ENCODE measurements at places on chromosomes 11 and 22. TPM values are rescaled to one million over a fixed set of nuclear protein-coding genes. Genes with fewer than 3 reads are reported as not detected.

TPBGL gene
- total RNA-seq = not detected

CD3G gene
- total RNA-seq = not detected

DNA sequence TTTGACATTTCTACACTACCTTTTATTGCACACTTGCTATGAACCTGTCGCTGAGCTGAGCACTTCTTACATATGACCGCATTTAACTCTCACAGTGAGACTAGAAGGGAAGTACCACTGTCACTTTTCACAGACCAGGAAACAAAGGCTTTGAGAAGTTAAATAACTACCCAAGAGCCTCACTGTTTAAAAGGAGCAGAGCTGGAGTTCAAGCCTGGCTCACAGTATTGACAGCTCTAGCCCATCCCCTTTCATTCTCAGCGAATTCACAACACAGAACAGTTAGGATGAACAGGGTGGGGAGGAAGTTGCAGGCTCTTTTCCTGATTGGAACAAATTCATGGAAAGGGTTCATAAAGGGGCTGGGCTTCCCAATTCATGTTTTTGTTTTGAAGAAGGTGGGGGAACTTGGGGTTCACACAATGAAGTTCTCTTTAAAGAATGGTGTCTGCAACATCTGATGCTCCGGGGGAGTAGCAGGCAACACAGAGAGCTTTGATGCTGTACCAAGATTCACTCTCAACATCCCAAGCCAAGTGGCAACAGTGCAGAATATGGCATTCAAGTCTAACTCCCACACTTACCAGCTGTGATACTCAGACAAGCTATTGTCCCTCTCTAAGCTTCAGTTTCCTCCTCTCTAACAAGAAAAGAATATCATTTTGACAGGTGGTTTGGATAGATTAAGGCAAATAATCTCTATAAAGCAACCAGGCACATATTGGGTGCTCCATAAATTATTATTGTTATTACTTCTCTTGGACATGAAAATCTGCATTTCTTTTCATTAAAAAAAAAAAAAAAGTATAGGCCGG is 17.2 kb downstream of the SCGB1A1 start:
- no peak for DNase-seq

SCGB1D2 gene
- not detected for total RNA-seq

GRAP2 gene
- total RNA-seq = 0.52 TPM

DNA sequence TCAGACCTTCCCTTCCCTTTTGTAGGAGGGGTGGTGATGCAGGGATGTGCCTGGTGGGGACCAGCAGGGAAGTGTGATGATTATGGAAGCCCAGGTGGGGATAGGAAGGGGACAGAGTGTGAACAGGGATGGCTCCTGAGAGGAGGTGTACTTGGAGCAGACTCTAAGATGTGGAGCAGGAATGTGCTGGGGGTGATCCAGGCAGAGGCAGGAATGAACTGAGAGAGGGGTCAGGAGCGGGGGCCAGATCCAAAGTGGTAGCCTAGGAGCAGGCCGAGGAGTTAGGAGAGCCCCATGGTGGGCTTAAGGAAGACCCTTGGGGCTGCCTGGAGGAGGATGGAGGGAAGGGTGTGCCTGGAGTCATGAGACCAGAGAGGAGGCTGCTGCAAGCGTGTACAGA is 3.7 kb downstream of the NPTXR start:
- no peak for DNase-seq

DEFB131B gene
- not detected for total RNA-seq

GRCh38 chr11:111735262-111736116 is 30.7 kb downstream of the PPP2R1B start:
- no peak for DNase-seq

- DNase-seq = no peak
Measured at GRCh38 chr11:78295991-78296930, 107.5 kb downstream of the USP35 start.

GRCh38 chr11:12704049-12704448 is 29.8 kb downstream of the TEAD1 start:
- no peak for DNase-seq

DNA sequence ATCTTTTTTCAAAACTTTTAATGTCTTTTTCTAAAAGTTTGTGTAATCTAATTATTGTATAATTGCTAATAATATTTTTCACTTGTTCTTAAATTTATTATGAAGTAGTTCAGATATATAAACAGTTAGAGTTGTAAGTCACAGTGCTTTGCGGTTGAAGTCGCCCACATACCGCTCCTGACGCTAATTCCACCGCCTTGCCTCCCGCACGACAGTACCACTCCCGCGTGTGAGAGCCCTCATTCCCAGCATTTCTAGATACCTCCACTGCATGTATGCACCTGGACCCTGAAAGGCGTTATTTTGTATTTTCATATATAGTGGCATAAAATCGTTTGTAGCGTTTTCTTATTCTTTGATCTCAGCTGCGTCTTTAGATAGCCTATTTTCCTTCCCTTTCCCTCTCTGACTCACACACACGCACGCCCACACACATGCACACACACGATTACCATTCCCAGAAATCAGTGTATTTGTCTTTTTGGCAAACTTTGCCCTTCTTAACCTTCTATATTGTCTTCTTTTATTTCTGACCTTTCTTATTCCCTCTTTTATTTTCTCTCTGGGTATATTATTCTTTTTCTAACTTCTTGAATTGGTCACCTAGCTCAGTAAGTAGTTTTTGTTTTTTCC is 56.4 kb upstream of the PITPNB start:
- no peak for DNase-seq

DNA sequence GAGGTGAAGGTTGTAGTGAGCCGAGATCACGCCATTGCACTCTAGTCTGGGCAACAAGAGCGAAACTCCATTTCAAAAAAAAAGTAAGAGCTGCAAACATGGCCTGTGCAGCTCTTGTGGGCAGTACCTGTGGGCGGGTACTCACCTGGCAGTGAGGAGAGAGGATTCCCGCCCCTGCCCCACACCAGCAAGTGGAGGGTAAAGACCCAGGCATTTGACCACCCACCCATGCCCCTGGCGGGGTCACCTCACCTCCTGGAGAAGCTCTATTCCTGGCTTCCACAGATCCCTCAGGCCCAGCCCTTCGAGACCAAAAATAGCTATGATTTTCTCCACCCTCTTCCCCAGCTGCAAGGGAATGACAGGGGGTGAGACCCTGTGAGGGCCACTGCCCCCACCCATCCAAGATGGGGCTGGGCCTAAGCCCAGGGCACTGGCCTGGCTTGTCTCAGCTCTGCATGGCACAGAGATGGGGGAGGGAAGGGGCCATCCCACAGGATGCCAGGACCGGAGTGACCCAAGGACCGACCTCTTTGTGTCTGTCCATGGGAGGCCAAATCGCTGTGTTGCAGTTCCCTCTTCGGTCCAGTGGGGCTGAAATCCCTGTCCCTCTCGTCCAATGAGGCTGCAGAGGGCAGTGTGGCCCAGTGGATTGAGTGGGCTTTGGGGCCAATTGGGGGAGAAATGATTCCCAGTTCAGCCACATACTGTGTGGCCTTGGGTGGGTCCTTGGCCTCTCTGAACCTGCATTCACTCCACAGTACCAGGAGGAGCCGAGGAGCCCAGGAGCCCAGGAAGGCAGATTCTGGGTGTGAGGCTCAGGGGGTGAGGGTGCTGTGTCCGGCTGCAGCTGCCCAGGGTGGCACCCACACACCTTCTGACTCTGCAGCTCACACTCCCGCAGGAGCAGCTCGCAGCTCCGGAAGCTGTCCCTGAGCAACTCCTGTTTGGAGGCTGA is 14.6 kb downstream of the SEC14L6 start:
- peak; percentile 59 for DNase-seq

- DNase-seq = no peak
Measured at GRCh38 chr11:9008661-9009060, 4.9 kb upstream of the NRIP3 start.

OR10A2 gene
- not detected for total RNA-seq

DNA sequence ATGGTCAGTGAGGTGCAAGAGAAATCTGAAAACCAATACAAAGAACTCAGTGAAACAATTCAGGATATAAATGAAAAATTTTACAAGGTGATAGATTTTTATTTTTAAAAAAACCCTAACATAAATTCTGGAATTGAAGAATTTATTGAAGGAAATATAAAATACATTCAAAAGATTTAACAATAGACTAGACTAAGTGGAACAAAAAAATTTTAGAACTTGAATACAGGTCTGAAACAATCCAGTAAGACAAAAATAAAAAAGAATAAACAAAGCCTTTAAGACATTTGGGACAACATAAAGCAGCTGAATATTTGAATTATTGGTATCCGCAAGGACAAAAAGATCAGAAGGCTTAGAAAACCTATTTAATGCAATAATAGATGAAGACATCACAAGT is 8.7 kb downstream of the SPA17 start:
- no peak for DNase-seq

DNA sequence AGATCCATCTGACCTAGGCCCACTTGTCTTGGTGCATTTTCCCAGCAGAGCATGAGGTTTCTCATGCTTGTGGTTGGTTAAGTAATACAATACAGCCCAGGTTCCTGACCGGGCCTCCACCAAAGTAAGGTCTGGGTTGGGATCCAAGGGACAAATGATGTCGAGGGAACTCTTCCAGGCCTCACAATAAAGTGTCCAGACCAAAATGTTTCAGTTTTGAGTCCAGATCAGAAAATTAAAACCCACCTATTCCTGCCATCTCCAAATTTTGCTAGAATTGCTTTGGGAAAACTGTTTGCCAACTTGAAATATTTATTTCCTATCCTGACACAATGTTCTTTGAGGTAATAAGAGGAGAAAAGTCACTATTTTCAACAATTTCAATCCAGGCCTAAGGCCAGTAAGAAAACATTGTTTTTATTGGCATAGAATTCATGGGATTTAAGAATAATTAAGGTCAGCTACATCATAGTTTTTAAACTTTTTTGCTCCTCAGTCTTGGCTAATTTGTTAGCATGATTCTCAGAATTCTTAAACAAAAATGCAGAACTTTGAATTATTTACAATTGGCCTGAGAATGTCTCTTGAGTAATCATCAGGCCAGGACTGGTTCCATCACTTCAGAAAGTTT is 51.4 kb downstream of the ME3 start:
- DNase-seq = no peak

GRCh38 chr11:78796956-78797355 is 222.3 kb upstream of the NARS2 start:
- DNase-seq = no peak

GRCh38 chr11:120532082-120532831 is 20.7 kb downstream of the GRIK4 start:
- no peak for DNase-seq

DNA sequence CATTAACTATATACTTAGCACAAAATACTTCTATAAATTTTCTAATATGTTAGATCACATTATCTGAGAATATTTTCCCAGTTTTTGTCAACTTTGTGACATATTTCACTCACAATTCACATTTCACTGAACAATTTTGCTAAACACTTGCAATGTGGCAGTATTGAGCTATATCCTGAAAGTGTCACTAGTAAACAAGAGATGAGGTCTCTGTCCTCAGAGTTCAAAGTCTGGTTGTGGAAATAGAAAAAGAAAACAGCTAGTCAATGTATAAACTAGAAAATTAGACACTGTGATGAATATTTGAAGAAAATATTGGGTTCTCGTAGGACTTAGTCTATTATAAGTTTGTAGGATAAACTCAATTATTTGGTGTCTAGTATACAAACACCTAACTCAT is 87.4 kb upstream of the CHORDC1 start:
- no peak for DNase-seq

APLNR gene
- 1.4 TPM for total RNA-seq

CHRM4 gene
- 0.14 TPM for total RNA-seq

PHOX2A gene
- 2.8 TPM for total RNA-seq

DNA sequence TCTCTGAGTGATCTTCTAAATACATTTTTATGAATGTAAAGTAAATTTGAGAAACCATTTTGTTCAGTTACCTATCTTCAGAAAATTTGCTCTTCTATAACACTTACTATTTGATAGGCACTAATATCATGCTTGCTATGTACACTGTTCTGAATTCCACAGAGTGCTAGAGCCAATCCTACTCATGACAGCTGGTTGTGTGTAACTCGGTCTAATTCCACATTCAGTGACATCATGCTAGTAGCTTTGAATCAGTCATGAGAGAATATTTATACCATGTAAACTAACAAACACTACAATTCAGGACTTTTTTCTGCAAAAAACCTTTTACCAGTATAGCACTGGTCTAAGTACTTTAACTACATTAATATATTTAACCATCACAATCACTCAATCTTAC is 902.9 kb downstream of the DLG2 start:
- DNase-seq = no peak

DNA sequence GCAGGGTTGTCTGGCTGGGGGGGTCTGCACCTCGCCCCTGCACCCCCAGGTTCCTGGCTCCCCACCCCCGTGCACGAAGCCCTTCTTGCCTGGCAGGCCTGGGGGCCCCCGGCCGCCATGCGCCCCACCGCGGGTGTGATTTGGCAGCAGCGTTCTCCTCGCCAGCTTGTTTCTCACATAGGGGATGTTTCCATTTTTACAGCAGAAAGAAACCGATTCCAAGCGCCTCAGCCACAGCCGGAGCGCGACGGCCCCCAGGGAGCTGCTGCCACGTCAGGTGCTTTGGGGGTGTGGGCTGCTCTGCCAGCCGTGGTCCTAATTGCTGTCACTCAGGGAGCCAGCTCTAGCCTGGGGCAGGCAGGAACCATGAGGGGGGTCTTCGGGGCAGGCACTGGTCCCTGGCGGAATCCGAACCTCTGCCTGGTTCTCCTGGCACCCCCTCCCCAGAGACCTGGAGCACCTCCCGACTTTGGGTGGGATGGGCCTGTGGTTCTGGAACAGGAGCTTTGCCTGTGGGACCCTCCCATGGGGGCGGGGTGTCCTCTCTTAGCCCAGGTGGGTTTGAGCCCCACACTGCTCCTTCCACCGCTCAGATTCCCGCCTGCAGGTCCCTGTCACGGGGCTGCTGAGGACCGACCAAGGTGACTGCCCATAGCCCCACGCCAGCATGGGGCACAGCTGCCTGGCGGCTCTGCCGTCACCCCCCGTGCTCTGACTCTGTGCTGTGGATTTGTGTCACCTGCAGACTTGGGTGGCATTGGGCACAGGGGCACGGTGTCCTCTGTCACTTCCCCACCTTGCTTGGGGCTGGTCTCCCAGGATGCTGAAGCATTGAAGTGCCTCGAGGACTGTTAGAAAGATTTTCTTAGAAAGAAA is 54.0 kb downstream of the RTN4R start:
- DNase-seq = peak; percentile 64

BARX2 gene
- not detected for total RNA-seq

OR52A1 gene
- 8.2 TPM for total RNA-seq

FIBIN gene
- 0.07 TPM for total RNA-seq

DNA sequence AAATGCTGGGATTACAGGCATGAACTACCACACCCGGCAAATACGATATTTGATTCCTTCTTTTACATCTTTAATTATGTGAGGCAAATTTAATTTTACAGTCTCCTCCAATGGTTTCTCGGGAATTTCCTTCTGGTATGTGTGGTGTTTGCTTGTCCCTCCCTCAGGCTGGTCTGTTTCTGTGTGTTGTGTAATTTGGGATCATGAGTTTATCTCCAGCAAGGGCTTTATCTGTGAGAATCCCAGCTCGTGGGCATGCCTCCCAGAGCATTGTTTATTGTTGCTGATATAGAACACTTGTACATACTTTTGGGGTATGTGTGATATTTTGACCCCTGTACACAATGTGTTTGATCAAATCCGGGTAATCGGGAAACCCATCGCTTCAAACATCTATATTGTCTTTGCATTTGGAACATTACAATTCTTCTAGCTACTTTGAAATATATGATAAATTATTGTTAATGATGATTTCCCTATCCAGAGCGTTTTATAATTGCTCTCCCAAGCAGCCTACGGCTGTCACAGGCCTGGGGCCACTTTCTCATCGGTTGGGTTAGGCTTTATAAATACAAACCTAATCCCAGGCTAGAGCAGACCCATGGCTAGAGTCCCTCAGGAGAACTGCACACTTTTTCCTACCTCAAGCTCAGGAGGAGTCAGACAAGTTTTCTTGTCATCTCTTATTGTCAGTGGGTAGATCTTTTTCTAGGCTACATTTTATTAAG is 15.0 kb upstream of the PRR5 start:
- DNase-seq = no peak

KRTAP5-1 gene
- not detected for total RNA-seq
